ENCODE measurements at places on chromosomes 6 and 20.

- no peak for DNase-seq
These were observed 50.1 kb downstream of the SSR1 start for GRCh38 chr6:7262746-7263518.

DNA sequence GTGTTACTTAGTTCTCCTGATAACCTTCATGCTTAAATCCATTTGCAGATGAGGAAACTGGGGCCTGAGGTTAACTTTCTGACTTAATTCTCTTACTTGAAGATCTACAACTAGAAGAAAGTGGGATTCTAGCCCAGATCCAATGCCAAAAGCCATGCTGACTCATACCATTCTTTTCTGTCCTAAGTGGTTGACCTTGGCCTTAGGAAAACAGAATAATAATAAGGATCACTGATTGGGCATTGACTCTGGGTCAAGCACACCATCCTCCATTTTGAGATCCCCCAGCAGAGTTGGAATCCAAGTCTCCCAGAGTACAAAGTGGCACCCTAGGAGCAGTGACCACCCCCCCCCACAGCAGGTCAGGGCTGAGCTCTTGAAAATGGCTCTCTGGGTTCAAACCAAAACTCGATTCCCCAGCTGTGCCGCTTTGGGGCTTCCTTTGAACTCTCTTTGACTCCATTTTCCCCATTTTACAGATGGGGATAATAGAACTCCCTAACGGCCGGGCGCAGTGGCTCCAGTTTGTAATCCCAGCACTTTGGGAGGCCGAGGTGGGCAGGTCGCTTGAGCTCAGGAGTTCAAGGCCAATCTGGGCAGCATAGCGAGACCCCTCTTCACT, 12.8 kb upstream of the ZNF217 start:
- no peak for DNase-seq

- no peak for DNase-seq
These were observed 33.0 kb downstream of the AKIRIN2 start for GRCh38 chr6:87669051-87669450.

- no peak for DNase-seq
These were observed 470.5 kb upstream of the JAG1 start for GRCh38 chr20:11144114-11144950.

GRCh38 chr6:919500-919899, 226.6 kb upstream of the EXOC2 start:
- DNase-seq = no peak

- DNase-seq = no peak
These were observed 17.3 kb downstream of the DST start for GRCh38 chr6:56625356-56625755.

GRCh38 chr20:52190437-52191131, 995 bp downstream of the ZFP64 start:
- peak; percentile 66 for DNase-seq

GRCh38 chr20:36886859-36887751, 11.2 kb downstream of the TLDC2 start:
- DNase-seq = peak; percentile 63

DNA sequence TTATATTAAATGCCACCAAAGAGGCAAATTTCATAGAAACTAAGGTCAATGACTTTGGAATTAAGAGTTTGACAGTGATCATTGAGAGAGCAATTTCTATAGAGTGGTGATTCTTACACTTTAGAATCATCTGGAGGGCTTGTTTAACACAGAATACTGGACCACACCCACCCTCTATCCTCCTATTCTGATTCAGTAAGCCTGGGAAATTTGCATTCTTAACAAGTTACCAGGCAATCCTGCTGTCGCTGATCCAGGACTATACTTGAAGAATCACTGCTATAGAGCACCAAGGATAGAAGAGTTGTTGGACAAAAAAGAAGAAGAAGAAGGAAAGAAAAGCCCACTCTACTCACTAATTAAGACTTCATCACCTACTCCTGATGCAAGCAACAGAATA, 21.3 kb upstream of the TBX18 start:
- no peak for DNase-seq

- no peak for DNase-seq
These were observed 455.1 kb upstream of the CITED2 start for GRCh38 chr6:139829576-139829975.

DNA sequence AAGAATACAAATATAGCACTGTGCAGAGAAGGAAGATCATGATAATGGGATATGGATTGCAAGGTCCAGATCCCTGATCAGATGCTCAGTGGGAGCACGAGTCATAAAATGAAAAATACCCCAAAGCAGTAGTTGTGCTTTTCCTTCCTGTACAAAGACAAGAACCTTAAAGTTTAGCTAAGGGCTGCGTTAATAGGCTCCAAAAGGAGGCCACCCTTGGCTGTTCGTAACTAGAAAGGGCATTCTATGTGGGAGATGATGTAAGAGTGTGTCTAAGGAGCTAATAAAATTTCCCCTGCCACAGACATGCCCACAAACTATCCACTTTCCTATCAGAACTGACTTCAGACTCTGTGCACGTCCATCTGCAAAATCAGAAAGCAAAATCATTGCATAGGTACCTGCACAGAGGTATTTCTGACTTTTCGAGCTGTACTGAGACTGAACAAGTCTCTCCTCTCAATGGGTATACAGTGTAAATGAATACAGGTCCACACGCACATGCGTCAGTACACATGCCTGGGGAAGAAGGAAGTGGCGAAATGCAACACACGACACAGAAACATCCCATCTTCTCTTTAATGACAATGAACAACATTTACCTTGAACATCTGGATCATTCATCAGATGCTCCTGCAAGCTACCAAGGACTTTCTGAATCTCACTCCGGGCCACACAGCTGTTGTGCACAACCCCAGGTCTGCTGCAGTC, 16.9 kb upstream of the ANKRD60 start:
- no peak for DNase-seq

GRCh38 chr6:140083375-140083774, 708.9 kb upstream of the CITED2 start:
- no peak for DNase-seq

- DNase-seq = no peak
These were observed 34.4 kb downstream of the PCNA start for GRCh38 chr20:5085380-5085779.

- no peak for DNase-seq
These were observed 73.8 kb downstream of the HUS1B start for GRCh38 chr6:583116-583515.

GRCh38 chr6:110430236-110430635, 14.9 kb upstream of the DDO start:
- DNase-seq = no peak

GRCh38 chr6:35213298-35213791, 411 bp upstream of the SCUBE3 start:
- no peak for DNase-seq

DNA sequence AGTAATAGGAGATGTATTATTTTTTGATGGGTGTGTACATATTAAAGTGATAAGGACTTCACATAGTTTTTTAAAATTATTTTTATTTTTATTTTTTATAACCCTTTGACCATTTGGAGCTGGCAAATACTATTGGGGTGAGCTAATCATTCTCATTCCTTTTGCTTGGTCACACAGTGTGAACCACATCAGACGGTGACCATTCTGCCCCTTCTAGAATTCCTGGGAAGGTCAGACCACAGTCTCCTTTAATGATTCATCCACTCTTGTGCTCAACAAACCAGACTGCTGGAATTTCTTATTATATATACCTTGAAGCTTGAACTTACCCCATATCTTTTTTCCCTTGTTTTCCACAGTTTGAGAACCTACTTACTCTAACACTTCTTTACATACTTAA, 23.9 kb upstream of the PRL start:
- DNase-seq = no peak

DNA sequence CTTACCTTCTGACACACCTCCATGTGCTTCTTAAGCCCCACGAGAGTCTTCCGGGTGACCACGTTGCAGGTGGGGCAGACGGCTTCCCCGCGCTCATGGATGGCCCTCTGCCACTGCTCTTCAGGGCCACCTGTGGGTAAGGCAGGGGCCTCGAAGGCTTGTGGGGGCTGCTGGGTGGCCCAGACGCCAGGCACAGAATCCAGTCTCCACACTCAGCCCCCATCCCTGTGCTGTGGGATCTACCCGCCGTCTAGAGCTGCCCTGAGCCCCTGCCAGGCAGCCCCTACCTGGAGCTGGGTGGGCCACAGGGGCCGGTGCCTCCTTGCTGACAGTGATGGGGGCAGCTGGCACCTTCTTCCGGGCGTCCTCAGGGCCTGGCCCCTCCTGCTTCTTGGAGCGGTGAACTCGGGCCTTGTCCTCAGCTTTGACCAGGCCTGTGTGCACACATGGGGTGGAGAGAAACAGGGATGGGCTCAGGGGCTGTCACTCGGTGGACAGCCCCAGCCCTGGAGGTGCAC, 5.9 kb downstream of the ZNF512B start:
- peak; percentile 0 for DNase-seq

DNA sequence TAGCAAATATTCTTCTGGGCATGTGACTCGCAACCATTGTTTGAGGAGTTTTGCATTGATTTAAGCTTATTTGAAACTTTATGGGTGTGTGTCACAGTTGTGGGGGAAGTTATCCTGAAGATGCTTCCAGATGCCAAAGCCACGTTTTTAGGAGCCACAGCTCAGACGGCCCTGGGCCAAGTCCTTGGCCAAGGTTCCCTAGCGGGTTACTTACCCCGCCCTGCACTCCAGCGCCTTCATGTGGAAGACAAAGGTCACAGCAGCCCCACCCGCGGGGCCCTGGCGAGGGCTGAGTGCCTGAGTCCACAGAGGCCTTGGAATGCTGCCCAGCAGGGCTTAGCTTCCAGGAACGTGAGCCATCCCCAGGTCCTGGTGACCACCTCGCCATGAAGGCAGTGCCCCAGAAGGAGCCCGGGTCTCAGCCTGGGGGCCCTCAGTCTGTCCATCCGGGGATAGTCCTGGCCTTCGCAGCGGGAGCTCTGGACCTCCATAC, 308.3 kb downstream of the CDH4 start:
- no peak for DNase-seq

DNA sequence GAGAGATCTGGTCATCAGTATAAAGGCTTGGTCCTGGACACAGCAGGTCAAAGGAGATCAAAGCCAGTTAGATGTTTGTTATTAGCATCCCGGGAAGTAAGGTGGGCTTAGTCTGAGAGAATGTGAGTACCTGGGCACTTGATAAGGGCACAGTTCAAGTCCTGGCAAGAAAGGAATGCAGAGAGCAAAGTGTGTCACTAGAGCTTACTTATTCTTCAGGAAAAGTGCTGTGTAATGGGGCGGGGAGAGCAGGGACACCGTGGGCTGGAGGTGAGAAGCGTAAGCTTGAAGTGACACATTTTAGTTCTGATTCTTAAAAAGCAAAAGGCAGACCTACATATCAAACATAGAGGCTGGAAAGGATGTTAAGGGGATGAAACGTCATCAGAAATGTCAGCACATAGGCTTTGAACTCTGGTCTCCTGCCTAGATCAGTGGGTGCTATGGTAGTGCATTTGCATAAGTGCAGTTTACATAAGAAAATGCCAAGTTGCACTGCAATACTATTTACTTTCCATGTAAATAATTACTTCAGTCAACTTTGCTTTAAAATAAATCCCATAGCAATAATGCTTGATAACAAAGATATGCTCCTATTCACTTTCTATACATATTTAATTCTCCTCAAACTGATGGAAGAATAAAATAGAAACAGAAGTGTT, 2.6 kb downstream of the SAMD5 start:
- no peak for DNase-seq

DNA sequence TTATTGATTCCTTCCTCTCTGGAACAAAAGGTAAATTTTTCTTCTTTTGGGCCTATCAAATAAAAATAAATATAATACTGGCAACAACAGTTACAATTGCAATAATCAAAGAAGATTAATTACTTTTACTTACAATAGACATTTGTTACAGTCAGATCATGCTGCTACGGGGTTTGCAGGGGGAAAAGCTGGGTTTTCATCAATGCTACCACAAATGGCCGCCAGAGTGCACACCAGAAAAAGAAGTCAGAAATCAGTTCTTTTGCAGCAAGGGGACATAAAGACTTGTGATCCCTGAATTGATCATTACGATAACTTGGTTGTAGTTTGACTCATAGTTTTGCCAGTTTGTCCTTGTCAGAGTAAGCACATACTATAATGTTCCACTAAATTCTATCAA, 714.5 kb upstream of the EYS start:
- DNase-seq = no peak

GRCh38 chr6:135586844-135587243, 89.3 kb upstream of the AHI1 start:
- DNase-seq = peak; percentile 29

GRCh38 chr6:2743280-2744208, 7.2 kb downstream of the MYLK4 start:
- DNase-seq = no peak

GRCh38 chr20:7710440-7710839, 229.8 kb downstream of the HAO1 start:
- no peak for DNase-seq

DNA sequence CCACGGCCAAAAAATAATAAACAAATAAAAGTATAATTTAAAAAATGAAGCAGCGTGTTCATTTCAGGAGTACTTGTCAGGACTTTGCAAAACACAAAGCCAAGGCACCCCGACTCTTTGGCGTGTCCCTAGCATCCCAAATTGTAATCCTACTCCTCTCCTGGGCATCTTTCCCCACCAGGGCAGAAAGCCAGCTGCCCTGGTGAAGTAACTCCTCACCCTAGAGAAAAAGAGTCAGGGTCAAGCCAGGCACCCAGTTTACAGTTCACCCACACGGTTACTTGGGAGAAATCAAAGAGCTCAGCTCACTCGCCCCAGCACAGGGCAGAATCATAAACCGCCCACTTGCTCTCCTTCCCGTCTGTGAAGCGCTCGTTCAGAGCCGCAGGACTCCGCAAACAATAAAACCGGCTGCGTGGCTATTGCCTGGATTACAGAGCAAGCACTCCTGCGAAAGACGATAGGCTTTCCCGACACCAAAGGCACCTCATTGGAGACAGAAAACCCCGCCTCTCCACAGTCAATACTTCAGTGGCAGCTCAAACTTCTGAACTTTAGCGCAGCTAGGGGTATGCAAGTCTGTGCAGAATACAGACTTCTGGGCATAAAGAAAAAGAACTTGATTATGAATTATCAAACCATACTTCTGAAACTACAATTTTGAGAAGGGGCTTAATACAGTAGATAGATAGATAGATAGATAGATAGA, 73.0 kb upstream of the NHSL1 start:
- no peak for DNase-seq

DNA sequence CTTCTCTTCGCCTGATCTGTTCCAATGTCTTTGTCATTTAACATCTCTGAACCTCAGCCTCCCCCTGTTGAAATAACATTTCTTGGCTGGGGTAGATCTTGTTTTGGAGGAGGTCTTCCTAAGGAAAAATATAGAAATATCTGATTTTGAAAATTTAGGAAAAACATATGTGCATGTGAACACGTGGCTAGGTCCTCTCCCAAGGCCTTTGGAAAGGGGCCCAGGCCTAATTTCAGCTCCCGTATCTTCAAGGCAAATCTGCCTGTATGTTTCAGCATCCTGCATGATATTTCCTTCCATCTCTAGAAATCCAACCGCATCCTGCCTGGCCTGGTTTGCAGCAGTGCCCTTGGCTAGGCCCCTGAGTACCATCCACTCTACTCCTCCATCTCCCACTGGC, 261.2 kb downstream of the PHACTR1 start:
- DNase-seq = no peak

DNA sequence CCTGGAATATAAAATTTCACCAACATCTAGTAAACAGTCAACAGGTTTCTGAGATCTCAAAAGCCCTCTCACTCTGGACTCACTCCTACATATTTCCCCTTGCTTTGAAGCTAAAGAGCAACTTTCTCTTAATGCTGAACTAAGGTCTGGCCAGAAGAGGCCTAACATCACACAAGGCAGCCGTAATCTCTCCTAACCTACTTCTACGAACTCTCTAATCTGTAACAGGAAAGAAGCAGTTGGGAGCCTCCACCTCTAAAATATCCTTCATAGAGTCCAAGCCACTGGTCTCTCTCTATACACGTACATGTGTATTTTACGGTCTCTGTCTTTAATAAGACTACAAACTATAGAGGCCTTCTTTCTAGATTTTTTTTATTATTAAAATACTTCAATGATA, 72.0 kb downstream of the REV3L start:
- no peak for DNase-seq
